ENCODE measurements at places on chromosomes 16 and 17. TPM values are rescaled to one million over a fixed set of nuclear protein-coding genes. Genes with fewer than 3 reads are reported as not detected.

GRCh38 chr17:38352245-38353085 is 821 bp downstream of the SOCS7 start:
- no peaks in the 10 kb centered on the region for H3K27me3 ChIP-seq
- peak overlapping the region; percentile 84 for H3K27ac ChIP-seq
- H3K4me1 ChIP-seq = peaks cover 21% of the 10 kb centered on the region
- peak overlapping the region; percentile 81 for H3K4me3 ChIP-seq

The WSCD1 gene
- total RNA-seq = 7.7 TPM

DNA sequence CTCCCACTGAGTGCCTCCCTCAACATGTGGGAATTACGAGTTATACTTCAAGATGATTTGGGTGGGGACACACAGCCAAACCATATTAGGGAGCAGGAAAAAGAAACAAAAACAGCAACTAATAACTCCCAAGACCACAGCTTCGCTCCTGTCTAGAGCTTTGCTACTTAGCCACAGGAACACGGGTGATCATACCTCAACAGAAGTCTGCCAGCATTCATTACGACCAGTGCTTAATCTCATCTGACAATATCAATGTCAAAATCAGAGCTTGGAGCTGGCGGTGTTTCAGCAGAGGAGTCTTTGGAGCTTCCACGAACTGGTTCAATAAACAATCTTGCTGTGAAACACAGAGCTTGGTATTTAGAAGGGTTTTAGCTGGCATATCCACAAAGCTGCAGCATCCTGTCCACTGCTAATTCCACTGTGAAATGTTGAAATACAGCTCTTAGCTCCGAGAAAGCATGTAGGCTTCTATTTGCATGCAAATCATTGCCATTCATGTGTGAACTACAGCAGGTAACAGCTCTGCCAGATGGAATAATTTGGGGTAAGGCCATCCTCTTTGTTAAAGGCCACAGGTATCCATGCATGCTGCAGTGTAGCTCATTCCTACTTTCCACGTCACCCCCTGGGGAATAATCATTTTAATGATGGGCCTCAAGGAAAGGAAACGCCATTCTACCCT is 128.4 kb upstream of the GOT2 start:
- H3K4me3 ChIP-seq = no peak overlapping the region
- no peaks in the 10 kb centered on the region for H3K36me3 ChIP-seq
- H3K4me1 ChIP-seq = no peaks in the 10 kb centered on the region
- no peak for DNase-seq
- no peaks in the 10 kb centered on the region for H3K27me3 ChIP-seq

DNA sequence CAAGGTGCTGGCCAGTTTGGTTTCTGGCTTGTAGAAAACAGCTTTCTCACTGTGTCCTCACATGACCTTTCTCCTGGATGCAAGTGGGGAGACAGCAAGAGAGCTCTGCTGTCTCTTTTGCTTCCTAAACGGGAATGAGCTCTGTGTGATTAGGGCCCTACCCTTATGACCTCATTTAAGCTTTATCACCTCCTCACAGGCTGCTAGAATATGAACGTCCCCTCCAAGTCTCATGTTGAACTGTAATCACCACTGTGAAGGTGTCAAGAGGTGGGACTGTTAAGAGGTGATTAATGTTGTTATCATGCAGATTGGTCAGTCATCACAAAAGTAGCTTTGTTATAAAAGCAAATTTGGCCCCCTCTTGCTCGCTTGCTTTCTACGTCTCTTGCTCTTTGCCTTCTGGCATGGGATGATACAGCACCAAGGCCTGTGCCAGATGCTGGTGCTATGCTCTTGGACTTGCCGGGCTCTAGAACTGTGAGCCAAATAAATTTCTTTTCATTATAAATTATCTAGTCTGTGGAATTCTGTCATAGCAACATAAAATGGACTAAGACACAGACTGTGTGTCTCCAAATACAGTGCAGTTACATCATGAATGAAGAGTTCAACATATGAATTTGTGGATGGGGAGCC is 14.8 kb upstream of the POLR3E start:
- no peak overlapping the region for H3K27ac ChIP-seq
- H3K4me1 ChIP-seq = no peaks in the 10 kb centered on the region

- H3K27ac ChIP-seq = peak overlapping the region; percentile 79
- H3K4me1 ChIP-seq = peaks cover 20% of the 10 kb centered on the region
- H3K27me3 ChIP-seq = no peaks in the 10 kb centered on the region
- DNase-seq = no peak
- no peak overlapping the region for H3K4me3 ChIP-seq
Measured at GRCh38 chr16:22198547-22199293, 7.4 kb upstream of the EEF2K start.

The MT1E gene
- 154 TPM for total RNA-seq

GRCh38 chr16:53211253-53211652 is 156.5 kb downstream of the CHD9 start:
- no peaks in the 10 kb centered on the region for H3K36me3 ChIP-seq
- H3K27me3 ChIP-seq = no peaks in the 10 kb centered on the region
- H3K4me1 ChIP-seq = peaks cover 60% of the 10 kb centered on the region
- peak overlapping the region; percentile 56 for H3K4me3 ChIP-seq
- no peak overlapping the region for H3K27ac ChIP-seq

- DNase-seq = no peak
- H3K27me3 ChIP-seq = no peaks in the 10 kb centered on the region
- H3K4me1 ChIP-seq = no peaks in the 10 kb centered on the region
- no peak overlapping the region for H3K4me3 ChIP-seq
- H3K36me3 ChIP-seq = no peaks in the 10 kb centered on the region
Measured at GRCh38 chr16:23702951-23703350, 10.1 kb downstream of the ERN2 start.

- H3K4me3 ChIP-seq = peak overlapping the region; percentile 36
- DNase-seq = no peak
- no peaks in the 10 kb centered on the region for H3K36me3 ChIP-seq
- peaks cover 55% of the 10 kb centered on the region for H3K27me3 ChIP-seq
Measured at GRCh38 chr16:1332618-1333148, 762 bp upstream of the BAIAP3 start.

DNA sequence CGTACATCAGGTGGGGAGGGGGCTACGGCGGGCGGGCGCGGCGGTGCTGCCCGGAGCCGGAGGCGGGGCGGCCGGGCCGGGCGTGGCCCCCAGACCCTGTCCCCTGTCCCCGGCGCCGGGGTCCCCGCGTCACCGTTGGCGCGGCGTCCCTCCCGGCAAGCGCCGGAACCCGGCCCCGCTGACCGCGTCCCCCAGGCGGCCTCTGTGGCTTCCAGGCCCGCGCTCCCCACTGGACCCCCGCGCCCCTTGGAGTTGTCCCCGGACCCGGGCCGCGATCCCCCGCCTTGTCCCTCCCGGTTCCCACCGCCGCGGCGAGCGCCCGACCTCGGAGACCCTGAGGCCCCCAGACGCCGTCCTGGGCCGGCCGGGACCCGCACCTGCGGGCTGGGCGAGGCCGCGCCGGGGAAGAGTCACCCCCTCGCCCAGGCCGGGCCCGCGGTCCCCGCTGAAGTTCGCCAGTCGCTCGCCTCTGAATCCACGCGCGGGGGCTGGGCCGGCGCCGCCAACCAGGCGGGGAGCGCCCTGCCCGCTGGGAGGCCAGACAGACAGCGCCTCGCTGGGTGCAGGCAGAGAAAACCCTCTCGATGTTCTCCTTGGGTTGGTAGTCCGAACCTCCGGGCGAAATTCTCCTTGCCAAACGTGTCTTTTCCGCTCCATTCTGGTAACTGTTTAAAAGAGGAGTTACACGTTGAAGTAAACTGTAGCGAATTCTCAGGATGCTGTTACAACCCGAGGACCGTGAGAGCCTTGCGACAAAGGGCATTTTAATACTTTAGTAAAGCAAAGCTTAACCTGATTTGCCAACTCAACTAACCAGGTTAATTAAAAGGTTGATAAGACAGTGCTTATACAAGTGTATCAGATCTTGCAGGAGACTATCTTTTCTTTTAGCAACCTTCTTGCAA is 761 bp downstream of the GAN start:
- H3K36me3 ChIP-seq = no peaks in the 10 kb centered on the region
- H3K4me1 ChIP-seq = peaks cover 28% of the 10 kb centered on the region
- H3K27ac ChIP-seq = peak overlapping the region; percentile 89
- no peaks in the 10 kb centered on the region for H3K27me3 ChIP-seq
- DNase-seq = peak; percentile 82

GRCh38 chr16:86007524-86007923 is 108.6 kb downstream of the IRF8 start:
- H3K4me1 ChIP-seq = no peaks in the 10 kb centered on the region
- H3K4me3 ChIP-seq = no peak overlapping the region
- H3K27me3 ChIP-seq = peaks cover 9% of the 10 kb centered on the region
- no peak overlapping the region for H3K27ac ChIP-seq

The CACNA1G gene
- not detected for total RNA-seq

- H3K36me3 ChIP-seq = no peaks in the 10 kb centered on the region
- peaks cover 33% of the 10 kb centered on the region for H3K4me1 ChIP-seq
- no peak for DNase-seq
- H3K27me3 ChIP-seq = no peaks in the 10 kb centered on the region
- H3K4me3 ChIP-seq = no peak overlapping the region
Measured at GRCh38 chr17:64123114-64123513, 6.8 kb downstream of the ERN1 start.

The WNK4 gene
- 0.38 TPM for total RNA-seq

- H3K36me3 ChIP-seq = no peaks in the 10 kb centered on the region
- H3K4me3 ChIP-seq = no peak overlapping the region
- DNase-seq = no peak
- H3K27me3 ChIP-seq = no peaks in the 10 kb centered on the region
- H3K4me1 ChIP-seq = no peaks in the 10 kb centered on the region
Measured at GRCh38 chr17:72400863-72401262, 280.0 kb downstream of the SOX9 start.

GRCh38 chr16:67723151-67723910 is 4.2 kb upstream of the GFOD2 start:
- peaks cover 28% of the 10 kb centered on the region for H3K36me3 ChIP-seq
- peaks cover 10% of the 10 kb centered on the region for H3K4me1 ChIP-seq
- H3K27me3 ChIP-seq = no peaks in the 10 kb centered on the region

DNA sequence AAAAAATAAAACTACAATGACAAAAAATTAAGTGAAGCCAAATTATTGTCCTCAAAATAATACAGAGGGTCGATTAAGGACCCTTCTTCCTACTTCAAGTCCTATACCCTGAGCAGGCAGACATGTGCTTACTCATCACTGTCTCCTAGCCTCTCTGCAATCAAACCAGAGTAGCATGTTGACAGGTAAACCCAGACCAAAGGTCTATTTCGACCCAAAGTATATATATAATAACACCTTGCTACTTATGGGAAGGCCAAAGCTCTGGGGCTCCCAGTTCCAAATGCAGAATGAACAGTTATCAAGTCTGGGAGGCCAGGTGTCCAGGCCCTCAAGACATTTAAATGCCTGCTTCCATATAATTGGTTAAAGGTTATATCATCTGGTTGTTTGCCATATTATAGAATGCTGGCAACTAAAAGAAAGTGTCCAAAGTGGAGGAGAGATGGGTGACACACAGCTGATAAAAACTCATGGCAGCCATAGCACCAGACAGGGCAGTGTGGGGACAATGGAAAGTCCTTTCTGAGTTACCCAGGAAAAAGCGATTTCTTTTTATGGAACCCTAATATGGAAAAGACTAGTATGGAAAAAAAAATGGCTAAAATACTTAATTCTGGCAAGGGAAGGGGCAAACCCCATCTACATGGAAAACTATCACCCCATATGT is 53.6 kb downstream of the N4BP1 start:
- H3K4me1 ChIP-seq = peaks cover 69% of the 10 kb centered on the region
- H3K27ac ChIP-seq = no peak overlapping the region
- no peak overlapping the region for H3K4me3 ChIP-seq
- H3K27me3 ChIP-seq = no peaks in the 10 kb centered on the region

The KRTAP9-8 gene
- not detected for total RNA-seq

The ATP2A1 gene
- total RNA-seq = 0.46 TPM

- no peaks in the 10 kb centered on the region for H3K4me1 ChIP-seq
- no peak for DNase-seq
- no peak overlapping the region for H3K27ac ChIP-seq
- H3K27me3 ChIP-seq = no peaks in the 10 kb centered on the region
Measured at GRCh38 chr17:29050176-29050575, 7.2 kb downstream of the PIPOX start.

The PRKCB gene
- total RNA-seq = 25.2 TPM

The ANKRD40CL gene
- not detected for total RNA-seq

DNA sequence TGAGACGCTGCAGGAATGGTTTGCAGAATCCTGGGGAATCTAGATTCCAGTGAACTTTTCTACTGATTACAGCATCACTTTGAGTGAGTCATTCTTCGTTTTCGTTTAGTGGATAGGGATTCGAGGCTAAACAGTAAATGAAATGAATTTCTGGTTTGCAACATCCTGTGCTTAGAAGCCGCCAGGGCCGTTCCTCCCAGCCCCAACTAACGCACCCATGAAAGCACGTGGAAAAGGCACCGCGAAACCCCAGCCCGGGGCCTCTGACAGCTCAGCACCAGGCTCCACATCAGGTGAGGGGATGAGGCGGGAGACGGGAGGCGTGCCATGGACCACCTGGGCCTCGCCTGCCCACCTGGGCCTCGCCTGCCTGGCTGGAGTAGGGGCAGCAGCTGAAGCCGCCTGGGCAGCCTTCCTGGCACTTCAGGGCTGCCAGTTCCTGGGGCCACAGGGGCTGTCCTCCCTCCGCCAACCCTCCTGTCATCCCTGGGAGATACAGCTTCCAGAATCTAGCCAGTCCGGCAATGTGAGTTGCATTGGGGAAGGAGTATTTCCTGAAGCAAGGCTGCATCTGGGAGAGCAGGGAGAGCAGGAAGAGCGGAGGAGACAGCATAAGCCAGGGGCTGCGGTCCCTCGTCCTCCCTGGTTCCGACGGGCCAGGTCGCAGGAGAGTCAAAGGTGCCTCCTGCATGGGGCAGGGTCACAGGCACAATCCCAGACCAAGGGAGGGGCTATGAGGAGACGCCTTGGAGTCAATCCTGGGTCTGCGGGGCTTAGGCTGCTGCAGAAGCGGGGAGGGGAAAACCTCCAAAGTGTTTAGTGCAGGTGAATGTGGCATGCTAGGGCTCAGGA is 78.4 kb downstream of the RPH3AL start:
- H3K4me3 ChIP-seq = no peak overlapping the region
- H3K27ac ChIP-seq = no peak overlapping the region
- no peaks in the 10 kb centered on the region for H3K36me3 ChIP-seq

- peaks cover 27% of the 10 kb centered on the region for H3K36me3 ChIP-seq
- no peak overlapping the region for H3K27ac ChIP-seq
- H3K4me1 ChIP-seq = peaks cover 13% of the 10 kb centered on the region
- H3K27me3 ChIP-seq = no peaks in the 10 kb centered on the region
Measured at GRCh38 chr16:71727551-71728324, 3.2 kb upstream of the PHLPP2 start.

The CLEC3A gene
- not detected for total RNA-seq

The CDR2L gene
- 21.8 TPM for total RNA-seq

GRCh38 chr16:61929776-61930175 is 106.5 kb downstream of the CDH8 start:
- H3K4me1 ChIP-seq = no peaks in the 10 kb centered on the region
- no peaks in the 10 kb centered on the region for H3K36me3 ChIP-seq
- no peak overlapping the region for H3K4me3 ChIP-seq
- H3K27ac ChIP-seq = no peak overlapping the region
- no peaks in the 10 kb centered on the region for H3K27me3 ChIP-seq
- no peak for DNase-seq
